ENCODE measurements at places on chromosomes 12 and 14.

DNA sequence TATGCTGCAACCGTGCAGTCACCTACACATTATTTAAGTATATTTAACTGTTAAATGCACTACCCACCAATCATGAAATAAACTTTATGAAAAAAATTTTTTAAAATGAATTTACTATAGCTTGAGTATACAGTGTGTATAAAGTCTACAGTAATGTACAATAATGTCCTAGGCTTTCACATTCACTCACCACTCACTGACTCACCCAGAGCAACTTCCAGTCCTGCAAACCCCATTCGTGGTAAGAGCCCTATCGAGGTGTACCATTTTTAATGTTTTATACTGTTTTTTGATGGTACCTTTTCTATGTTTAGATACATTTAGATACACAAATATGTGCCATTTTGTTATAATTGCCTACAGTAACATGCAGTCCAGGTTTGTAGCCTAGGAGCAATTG lies 48.1 kb downstream of the KLRG1 start:
- no peak for DNase-seq

- DNase-seq = no peak
Observed at GRCh38 chr14:40004871-40005500, 572.8 kb upstream of the FBXO33 start.

DNA sequence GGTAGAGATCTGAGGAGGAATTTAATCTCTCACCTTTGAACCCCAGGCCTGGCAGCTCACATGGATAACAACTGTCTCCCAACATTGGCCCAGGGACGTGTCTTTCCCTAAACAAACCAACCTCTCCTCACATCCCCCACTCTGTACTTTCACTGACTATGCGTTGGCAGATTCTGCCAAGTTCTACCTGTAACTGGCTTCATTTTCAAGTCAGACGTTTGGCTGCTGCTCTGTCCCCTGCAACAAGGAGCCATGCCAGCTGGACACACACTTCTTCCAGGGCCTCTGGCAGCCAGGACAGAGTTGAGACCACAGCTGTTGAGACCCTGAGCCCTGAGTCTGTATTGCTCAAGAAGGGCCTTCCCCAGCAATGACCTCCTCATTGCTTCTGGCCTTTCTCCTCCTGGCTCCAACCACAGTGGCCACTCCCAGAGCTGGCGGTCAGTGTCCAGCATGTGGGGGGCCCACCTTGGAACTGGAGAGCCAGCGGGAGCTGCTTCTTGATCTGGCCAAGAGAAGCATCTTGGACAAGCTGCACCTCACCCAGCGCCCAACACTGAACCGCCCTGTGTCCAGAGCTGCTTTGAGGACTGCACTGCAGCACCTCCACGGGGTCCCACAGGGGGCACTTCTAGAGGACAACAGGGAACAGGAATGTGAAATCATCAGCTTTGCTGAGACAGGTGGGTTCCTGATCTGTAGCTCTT lies at the start of gene INHBC:
Gene INHBC, plus strand, starts transcription at position 268 of the 707 bp plus-strand sequence. Its CDS starts 103 bp downstream, at position 371.
- DNase-seq = no peak

DNA sequence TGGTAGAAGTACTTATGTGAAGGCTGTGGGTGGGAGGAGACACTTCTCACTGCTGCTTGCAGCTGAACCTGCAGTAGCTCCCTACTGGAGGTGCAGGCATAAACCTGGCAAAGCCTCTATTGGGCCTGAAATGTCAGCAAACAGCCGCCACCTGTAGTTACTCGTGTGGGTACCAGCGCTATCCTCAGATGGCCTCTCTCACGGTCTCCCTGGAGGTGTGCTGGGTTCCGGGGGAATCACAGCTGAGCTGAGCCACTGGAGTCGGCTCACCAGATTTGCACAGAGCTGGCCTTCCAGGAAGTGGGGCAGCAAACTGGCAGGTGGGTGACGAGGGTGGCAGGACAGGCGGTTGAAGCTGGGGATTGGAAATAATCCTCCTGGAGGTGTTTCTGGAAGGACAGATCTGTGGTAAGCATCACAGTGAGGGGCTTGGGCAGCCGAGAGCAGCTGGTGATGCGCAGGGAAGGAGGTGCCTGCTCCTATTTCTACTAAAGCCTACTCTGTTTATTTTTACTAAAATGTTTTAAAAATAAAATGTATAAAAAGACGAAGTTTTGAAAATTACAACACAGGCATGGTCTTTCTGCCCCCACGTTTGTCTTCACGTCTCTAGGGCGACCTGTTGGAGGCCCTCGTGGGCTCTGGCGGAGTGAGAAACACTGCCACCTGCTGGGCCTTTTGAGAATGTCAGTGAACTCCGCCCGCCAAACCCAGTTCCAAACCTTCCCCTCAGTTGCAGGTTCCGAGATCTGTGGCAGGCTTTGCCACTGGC lies 67.8 kb upstream of the PLEKHG3 start:
- DNase-seq = peak; percentile 66

DNA sequence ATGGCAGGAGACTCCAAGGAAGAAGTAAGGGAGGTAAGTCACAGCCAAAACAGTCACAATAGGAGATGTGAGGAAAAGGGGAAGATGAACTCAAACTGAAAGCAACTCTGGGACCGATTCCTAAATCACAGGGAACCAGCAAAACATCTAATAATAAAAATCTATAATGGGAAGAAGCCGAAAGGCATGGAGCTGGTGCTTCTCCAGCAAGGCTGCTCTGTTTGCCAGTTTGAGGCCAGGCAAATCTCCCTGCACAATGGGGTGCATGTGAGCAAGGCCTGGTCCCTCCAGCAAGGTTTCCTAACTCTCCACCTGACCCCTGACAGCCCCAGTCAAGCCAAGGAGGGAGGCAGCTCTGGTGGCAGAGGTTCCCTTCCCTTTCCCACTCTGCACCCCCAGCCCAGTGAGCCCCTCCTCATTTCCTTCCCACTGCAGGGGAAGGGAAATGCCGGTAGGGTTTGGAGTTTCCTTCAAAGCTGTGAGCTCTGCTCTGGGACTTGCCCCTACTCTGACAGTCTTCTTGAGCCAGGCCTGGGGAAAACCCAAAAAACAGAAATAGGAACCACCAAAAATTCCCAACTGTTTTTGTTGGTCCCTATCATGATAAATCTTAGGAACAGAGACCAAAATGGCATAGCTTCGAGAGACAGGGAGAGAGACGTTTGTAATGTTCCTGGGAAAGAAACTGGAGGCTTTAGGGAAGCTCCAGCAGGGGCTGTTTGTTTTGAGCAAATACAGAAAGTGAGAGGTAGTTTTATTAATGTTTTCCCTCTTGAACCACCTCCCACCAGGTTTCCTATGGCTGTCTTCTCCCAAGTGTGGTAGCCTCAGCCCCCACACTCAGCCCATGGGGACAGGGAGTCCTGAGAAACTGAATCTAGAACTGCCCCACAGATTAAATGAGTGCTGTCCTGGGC lies 34.6 kb downstream of the FMNL3 start:
- DNase-seq = no peak

DNA sequence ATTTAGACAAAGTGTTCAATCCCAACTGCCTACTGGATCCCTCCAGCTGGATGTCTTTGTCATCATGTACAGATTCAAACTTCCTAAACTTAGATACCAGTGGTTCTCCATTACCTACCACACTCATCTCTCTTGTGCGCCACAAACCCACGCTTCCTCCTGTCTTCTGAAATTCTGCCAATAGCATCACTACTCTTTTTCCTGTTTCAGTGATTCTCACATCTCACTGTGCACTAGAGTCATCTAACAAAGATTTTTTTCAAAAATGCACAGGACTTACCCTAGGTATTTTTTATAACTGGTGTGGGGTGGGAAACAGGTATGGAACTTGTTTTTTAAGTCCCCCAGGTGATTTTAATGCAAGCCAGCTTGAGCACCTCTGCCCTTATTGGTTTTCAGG lies 5.9 kb downstream of the PSMB5 start:
- DNase-seq = no peak

DNA sequence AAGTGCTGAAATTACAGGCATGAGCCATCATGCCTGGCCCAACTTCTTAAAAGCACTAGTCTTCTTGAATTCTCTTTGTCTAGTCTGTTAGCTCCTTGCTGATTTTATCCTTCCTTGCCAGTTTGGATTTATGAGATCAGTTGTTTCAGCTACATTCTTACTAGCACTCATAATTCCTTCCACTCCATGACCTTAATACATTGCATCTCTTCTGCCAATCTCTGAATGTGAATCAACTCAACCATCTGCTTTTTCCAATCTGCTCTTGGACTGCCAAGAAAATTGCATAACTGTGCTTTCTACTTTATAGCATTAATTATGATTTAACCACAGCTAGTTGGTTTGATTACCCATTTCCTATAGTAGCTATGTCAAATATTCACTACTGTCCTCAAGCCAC lies 14.9 kb upstream of the HEATR5A start:
- DNase-seq = peak; percentile 93

DNA sequence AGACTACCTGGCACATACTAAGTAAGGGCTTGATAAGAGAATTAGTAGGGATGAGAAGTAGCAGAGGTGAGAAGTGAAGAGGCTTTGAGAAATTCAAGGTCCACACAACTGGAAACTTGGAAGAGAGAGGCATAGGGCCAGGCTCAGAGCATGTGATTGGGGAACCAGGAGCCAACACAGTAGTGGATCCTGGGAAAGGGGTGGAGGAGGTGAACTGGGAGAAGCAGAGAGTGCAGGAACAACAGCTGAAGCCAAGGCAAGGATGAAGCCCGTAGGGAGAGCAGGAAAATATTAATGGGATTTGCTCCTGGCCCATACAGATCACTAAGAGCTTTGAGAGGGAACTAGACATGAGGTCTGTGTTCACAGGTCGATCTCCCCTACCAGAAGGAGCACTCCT lies 1.4 kb upstream of the ITGB7 start:
- DNase-seq = no peak

DNA sequence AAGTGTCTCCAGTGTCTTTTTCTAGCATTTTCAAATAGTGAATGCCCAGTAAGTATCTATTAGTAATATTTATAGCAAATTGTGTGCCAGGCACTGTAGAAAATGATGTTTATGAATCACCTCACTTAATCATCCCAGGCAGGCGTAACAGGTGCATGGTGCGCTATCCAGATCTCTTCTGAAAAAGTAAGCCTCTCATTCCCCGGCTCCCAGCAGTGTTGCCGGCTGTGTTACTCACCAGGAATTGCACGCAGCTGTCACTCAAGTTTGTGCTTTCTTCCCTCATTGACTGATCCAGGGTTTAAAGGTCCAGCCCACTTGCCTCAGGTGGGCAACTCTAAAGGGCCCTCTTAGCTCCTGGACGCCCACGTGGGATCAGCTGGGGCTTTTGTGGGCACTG lies 173.8 kb upstream of the RASSF8 start:
- no peak for DNase-seq

DNA sequence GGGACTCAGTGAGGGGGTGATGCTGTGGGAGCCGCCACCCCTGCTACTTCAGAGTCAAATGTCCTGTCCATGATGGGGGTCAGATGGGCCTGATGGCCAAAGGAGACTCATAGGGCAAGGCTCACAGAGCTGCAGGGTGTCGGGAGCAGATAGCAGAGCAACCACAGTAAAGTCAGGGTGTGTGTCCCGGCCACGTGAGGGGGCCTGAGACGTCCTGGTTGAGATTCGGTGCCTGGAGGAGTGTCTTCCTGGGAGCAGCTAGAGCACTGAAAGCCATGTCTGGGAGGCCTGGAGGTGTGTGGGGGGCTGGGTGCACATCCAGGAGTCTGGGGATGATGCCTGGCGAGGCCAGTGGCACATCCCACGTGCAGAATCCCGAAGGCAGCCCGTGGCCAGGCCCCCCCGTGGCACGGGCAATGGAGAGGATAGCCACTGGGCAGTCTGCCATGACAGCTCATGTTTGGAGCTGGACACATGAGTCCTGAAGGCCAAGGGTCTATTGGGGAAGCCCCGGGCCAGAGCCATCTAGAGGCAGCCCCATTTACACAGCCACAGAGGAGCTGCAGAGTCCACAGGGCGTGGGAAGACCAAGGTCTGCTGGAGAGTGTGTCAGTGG lies 308.0 kb upstream of the SFSWAP start:
- no peak for DNase-seq

DNA sequence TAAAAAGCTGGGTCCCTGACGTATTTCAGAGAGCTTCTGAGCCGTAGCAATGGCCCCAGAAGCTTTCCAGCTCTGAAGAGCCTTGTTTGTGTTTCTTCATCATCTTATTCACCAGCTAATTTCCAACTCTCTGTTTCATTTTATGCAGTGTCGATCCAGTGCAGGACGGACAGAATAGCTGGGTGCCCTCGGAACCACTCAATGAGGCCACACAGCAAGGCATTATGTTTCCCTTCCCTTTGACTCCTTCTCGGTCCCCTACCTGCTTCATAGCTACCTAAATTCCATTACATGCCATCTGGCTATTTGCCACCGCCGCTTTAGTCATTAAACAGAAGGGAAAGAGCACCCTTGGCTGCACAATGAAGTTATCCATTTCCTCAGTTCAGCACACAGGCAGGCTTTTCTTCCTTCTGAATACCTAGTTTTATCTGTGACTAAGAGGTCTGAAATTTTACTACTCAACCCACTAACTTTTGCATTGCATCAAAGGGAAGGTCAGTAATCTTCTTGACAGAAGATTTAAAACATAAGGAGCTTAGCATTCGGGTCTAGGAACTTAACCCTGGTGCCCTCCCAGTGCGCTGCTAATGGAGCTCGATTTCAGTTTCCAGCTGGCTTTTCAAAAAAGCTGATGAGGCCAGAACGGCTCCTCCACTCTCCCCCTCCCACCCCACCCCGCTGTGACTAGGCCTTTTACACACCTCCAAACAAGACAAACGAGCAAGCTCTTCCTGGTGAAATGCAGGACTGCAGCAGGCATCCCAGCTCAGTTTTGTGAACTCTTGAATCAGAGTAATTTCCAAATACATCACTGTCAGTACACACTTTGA lies 176.8 kb downstream of the GXYLT1 start:
- DNase-seq = no peak

- DNase-seq = peak; percentile 5
Observed at GRCh38 chr14:65560340-65561027, 148.0 kb downstream of the FUT8 start.

- DNase-seq = no peak
Observed at GRCh38 chr12:2625289-2625612, 169.5 kb upstream of the FKBP4 start.

DNA sequence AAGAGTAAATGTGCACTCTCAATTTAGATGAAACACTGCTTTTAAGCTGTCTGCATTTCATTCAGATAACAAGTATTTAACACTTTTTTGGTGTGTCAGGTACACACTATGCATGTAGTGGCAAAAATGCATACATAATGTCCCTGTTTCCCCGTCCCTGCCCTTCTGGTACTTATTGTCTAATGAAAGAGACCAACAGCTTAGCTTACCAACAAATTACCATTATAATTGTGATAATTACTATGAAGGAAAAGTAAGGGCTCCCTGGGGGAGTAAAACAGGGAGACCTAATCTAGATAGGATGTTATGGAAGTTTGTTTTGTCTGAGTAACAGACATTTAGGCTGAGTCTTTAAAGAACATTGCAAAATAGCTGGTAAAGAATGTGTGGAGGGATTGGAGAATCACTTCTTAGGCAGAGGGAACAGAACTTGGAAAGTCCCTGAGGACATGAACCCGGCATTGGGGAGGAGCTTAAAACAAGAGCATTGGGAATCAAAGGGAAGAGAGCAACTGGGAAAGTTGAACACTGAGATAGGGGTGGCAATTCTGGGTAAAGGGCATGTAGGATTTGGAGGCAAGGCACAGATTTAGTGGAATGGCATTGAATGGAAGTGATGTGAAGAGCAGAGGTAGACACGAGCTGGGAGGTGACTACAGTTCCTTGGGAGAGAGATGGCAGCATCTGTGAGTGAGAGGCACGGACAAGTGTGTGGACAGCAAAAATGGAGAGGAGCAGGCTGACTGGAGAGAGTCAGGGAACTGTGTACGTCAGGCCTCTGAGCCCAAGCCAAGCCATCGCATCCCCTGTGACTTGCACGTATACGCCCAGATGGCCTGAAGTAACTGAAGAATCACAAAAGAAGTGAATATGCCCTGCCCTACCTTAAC lies 181.6 kb downstream of the GRIP1 start:
- DNase-seq = no peak

- no peak for DNase-seq
Observed at GRCh38 chr12:106651552-106651951, 68.7 kb downstream of the RFX4 start.

GRCh38 chr12:100733817-100734593 lies 60.6 kb upstream of the ANO4 start:
- peak; percentile 61 for DNase-seq
